IMR-90 (cell line): ENCODE measurements at places on chromosomes 12 and 14. TPM values are rescaled to one million over a fixed set of nuclear protein-coding genes. Genes with fewer than 3 reads are reported as not detected.

ZFYVE1 gene
- 11.1 and 12.2 TPM in 2 replicates for total RNA-seq

- H3K4me1 ChIP-seq = peaks cover 2% of the 10 kb centered on the region
- no peaks in the 10 kb centered on the region for H3K36me3 ChIP-seq
- peak; percentile 50 for DNase-seq
- 0 out of 2 replicates have a peak, but pooled peaks cover 2% of the 10 kb centered on the region for H3K27me3 ChIP-seq
- no peak overlapping the region for H3K27ac ChIP-seq
- no peak overlapping the region for H3K4me3 ChIP-seq
Measured at GRCh38 chr14:58815161-58815701, 177.5 kb downstream of the DACT1 start.

- H3K4me3 ChIP-seq = no peak overlapping the region
- no peaks in the 10 kb centered on the region for H3K36me3 ChIP-seq
- no peaks in the 10 kb centered on the region for H3K27me3 ChIP-seq
- no peak for DNase-seq
- H3K4me1 ChIP-seq = 0 out of 2 replicates have a peak, but pooled peaks cover 2% of the 10 kb centered on the region
Measured at GRCh38 chr12:28794211-28794610, 354.9 kb upstream of the FAR2 start.

DNA sequence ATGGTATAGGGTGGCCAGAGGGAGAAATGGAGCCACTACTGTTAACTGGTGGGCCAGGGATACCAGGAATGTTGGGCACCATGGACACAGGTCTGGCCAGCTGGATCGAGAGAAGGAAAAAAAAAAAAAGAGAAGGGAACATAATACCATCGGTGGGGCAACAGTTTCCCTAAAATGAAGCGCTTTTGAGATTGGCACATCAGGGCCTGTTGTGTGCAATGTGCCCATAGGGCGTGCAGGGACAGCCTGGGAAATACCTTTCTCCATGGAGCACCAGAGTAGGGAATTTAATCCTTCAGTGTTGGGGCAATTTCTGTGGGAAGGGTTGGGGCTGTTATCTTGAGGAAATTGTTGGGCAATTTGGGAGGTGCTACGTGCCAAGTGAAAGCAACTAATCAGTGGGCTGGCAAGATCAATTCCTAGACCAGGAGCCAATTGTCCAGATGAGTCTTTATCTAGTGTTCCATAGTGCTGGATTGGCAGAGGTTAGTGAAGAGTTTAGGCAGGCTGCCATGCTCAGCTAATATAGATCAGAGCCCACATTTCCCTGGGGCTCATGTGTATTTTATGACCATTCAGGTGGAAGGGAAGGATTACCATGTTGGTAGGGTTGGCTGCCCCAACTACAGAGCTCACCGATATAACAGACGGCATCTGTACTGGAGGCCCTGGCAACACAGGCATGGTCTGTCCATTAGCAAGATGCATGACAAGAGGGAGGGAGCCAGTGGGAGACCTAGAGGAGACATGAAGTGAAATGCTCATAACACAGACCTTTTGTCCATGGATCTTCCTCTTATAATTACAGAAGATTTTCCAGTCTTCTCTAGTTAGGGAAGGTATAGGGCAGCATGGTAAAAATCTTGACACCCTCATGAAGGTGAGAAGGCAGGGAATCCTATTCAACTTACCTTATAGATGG lies 25.5 kb upstream of the NPFF start:
- peaks cover 1% of the 10 kb centered on the region; the same call in 1 of the 2 replicates for H3K4me1 ChIP-seq
- H3K27ac ChIP-seq = no peak overlapping the region
- no peak for DNase-seq
- peaks cover 49% of the 10 kb centered on the region for H3K36me3 ChIP-seq

DNA sequence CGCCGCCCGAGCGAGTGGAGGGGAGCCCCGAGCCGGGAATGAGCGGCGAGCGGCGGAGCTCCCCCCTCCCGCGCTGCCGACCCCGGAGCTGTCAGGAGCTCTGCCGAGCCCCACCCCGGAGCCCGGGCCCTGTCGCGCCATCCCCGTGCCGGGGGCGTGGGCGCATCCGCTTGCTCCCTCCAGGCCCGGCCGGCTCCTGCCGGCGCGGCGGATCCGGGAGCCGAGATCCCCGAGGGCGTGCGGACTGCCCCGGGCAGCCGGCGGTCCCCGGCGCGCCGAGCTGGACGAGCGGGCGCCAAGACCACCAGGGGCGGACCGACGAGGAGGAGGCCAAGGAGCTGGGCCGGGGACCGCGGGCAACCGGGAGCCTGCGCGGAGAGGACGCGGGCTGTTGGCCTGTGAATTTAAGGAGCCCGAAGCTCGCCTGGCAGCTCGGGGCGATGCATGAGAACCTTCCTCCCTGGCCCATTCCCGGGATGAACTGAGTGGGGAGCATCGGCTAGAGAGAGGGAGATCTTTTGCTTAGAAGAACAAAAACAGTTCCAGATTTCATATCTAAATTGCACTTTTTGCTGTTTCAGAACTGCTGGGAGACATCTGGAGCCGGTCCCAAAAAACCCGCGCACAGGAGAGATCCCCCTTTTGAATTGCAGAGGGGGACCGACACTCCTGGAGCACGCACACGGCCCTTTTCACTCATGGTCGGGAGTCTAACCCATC lies 2.0 kb downstream of the PTHLH start:
- DNase-seq = peak; percentile 29
- peaks cover 3% of the 10 kb centered on the region; the same call in 1 of the 2 replicates for H3K27me3 ChIP-seq
- peak overlapping the region; percentile 54 for H3K4me3 ChIP-seq
- H3K27ac ChIP-seq = no peak overlapping the region; the same call in 1 of the 2 replicates
- no peaks in the 10 kb centered on the region; the same call in 1 of the 2 replicates for H3K4me1 ChIP-seq
- H3K36me3 ChIP-seq = no peaks in the 10 kb centered on the region

- no peaks in the 10 kb centered on the region for H3K36me3 ChIP-seq
- peaks cover 2% of the 10 kb centered on the region; the same call in 1 of the 2 replicates for H3K4me1 ChIP-seq
- DNase-seq = peak; percentile 79
- no peak overlapping the region for H3K4me3 ChIP-seq
- H3K27ac ChIP-seq = no peak overlapping the region
Measured at GRCh38 chr12:92987362-92987761, 58.3 kb upstream of the EEA1 start.

OR6C2 gene
- total RNA-seq = not detected in 2 replicates

CDC42BPB gene
- 48.0 and 49.1 TPM in 2 replicates for total RNA-seq

POLE gene
- 17.2 TPM in 2 replicates for total RNA-seq

GRCh38 chr14:24734917-24735500 lies 101.0 kb upstream of the GZMB start:
- no peaks in the 10 kb centered on the region for H3K4me1 ChIP-seq
- H3K36me3 ChIP-seq = no peaks in the 10 kb centered on the region

- H3K36me3 ChIP-seq = no peaks in the 10 kb centered on the region
- H3K4me3 ChIP-seq = no peak overlapping the region
- no peak for DNase-seq
- no peaks in the 10 kb centered on the region for H3K4me1 ChIP-seq
Measured at GRCh38 chr12:56086608-56087007, 6.6 kb downstream of the ERBB3 start.

- H3K4me3 ChIP-seq = peak within 1 kb of the TSS; percentile 97
- H3K4me1 ChIP-seq = peaks cover 2% of the 10 kb centered on the region; the same call in 1 of the 2 replicates
- H3K27ac ChIP-seq = peak within 1 kb of the TSS; percentile 85
- peak; percentile 71 for DNase-seq
Measured at GRCh38 chr12:42325653-42326474, at the start of the genes PPHLN1 and ZCRB1. Gene PPHLN1, plus strand, starts transcription at chr12:42326167. Its CDS starts 9,736 bp downstream, at chr12:42335903. Gene ZCRB1, minus strand, starts transcription at chr12:42326094. Its CDS starts 1,992 bp downstream, at chr12:42324102.

- no peaks in the 10 kb centered on the region; the same call in 1 of the 2 replicates for H3K4me1 ChIP-seq
- H3K27ac ChIP-seq = no peak overlapping the region
- no peaks in the 10 kb centered on the region for H3K36me3 ChIP-seq
- DNase-seq = peak; percentile 48
- no peaks in the 10 kb centered on the region for H3K27me3 ChIP-seq
Measured at GRCh38 chr12:107610021-107610859, 75.4 kb upstream of the PWP1 start.

NTN4 gene
- 38.6 and 56.6 TPM in 2 replicates for total RNA-seq

CCDC177 gene
- not detected in 2 replicates for total RNA-seq

CMKLR1 gene
- not detected in 2 replicates for total RNA-seq

GRCh38 chr14:87944987-87945604 lies 47.9 kb downstream of the GALC start:
- H3K27me3 ChIP-seq = no peaks in the 10 kb centered on the region
- H3K4me3 ChIP-seq = no peak overlapping the region
- peaks cover 5% of the 10 kb centered on the region; the same call in 1 of the 2 replicates for H3K36me3 ChIP-seq
- no peak overlapping the region for H3K27ac ChIP-seq
- no peaks in the 10 kb centered on the region for H3K4me1 ChIP-seq
- peak; percentile 68 for DNase-seq

DNA sequence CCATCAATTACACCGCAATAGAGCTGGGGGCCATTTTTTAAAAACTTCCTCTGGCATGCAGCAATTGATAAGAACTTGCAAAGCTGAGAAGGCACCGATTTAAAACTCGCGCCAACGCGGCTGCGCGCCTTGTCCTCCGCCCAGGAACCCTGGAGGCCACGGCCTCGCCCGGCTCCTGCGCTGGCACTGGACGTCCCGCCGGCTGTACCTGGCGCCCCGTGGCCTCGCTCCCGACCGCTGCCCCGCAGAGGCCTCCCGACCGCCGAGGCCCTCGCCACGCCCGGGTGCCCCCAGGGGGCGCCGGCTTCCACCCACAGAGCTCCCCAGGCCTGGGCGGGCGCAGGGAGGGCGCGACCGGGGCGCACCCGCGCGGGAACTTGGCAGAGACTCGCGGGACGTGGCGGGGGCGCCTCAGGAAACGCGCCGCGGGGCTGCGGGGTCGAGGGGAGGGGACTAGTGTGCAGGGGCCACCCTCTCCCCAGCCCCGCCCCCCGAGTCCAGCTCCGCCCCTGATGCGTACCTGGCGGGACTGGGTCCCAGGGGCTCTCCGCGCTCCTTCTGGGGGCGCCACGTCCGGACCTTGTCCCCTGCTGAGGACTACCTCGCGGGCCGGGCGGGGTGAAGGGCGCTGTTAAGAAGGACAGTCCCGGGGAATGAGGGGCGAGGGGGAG lies 65.7 kb downstream of the TNFAIP2 start:
- H3K36me3 ChIP-seq = no peaks in the 10 kb centered on the region
- H3K27me3 ChIP-seq = peaks cover 64% of the 10 kb centered on the region
- no peak for DNase-seq
- no peaks in the 10 kb centered on the region for H3K4me1 ChIP-seq
- peak overlapping the region; percentile 30; the same call in 1 of the 2 replicates for H3K4me3 ChIP-seq

DNA sequence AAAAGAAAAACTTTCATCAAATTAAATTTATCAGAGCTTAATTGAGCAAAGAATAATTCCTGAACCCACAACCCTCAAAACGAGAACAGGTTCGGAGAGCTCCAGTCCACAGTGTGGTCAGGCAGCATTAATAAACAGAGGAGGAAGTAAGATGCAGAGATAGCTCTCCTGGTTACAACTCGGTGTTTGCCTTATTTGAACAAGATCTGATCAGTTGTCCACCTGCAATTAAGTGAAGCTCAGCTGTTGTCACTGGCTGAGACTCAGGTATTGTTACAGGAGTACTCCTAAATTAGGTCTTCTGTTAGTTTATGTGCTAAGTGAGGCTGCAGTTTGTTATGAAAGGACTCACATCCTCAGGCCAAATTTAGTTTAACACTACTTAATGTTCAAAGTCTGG lies 451.4 kb upstream of the PDE3A start:
- H3K4me3 ChIP-seq = no peak overlapping the region
- H3K36me3 ChIP-seq = no peaks in the 10 kb centered on the region
- H3K27ac ChIP-seq = no peak overlapping the region

ADAMTS20 gene
- not detected in 2 replicates for total RNA-seq

DNA sequence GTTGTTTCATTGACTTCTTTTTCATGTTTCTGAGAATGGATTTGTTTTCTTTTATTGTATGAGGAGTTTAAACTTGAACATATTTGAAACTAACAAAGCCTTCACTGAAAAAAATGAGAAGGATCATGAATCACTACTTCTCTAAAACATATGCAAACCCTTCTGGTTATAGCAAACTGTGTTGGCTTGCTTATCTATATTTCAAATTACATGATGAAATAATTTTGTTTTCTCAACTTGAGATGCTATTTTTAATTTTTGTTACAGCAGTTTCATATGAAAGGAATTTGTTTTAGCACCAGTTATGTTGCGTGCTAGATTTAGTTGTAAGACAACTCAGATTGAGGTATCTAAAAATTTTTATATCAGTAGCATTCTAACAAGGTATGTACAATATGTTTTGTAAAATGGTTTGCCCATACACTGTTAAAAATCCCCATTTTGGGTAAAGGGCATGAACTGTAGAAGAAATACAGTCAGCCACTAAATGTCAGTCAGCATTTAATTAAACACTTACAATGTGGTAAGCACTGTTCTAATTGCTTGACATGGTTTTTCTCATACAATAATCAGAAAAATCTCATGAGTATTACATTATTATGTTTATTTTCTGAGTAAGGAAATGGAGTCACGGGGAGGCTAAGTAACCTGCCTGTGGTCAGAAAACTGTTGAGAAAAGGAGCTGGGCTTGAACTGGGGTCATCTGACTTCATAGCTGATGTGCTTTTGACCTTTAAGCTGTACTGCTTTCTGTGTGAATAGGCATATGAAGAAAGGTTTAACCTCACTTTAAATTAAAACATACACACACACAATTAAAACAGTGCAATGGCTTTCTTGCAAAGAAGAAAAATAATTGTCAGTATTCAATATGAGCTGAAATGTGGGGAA lies 105.7 kb downstream of the PLEKHA5 start:
- H3K27ac ChIP-seq = no peak overlapping the region
- H3K27me3 ChIP-seq = no peaks in the 10 kb centered on the region
- H3K4me3 ChIP-seq = no peak overlapping the region
- peak; percentile 67 for DNase-seq

PPM1H gene
- total RNA-seq = 0.18 and 0.28 TPM in 2 replicates

DNA sequence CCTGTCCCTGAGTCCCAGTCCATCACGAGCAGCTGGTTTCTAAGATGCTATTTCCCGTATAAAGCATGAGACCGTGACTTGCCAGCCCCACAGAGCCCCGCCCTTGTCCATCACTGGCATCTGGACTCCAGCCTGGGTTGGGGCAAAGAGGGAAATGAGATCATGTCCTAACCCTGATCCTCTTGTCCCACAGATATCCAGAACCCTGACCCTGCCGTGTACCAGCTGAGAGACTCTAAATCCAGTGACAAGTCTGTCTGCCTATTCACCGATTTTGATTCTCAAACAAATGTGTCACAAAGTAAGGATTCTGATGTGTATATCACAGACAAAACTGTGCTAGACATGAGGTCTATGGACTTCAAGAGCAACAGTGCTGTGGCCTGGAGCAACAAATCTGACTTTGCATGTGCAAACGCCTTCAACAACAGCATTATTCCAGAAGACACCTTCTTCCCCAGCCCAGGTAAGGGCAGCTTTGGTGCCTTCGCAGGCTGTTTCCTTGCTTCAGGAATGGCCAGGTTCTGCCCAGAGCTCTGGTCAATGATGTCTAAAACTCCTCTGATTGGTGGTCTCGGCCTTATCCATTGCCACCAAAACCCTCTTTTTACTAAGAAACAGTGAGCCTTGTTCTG lies 41.6 kb downstream of the DAD1 start:
- no peak overlapping the region for H3K4me3 ChIP-seq
- peaks cover 7% of the 10 kb centered on the region; the same call in 1 of the 2 replicates for H3K27me3 ChIP-seq
- no peak overlapping the region for H3K27ac ChIP-seq
- H3K4me1 ChIP-seq = peaks cover 24% of the 10 kb centered on the region
- DNase-seq = no peak
- no peaks in the 10 kb centered on the region for H3K36me3 ChIP-seq

DNA sequence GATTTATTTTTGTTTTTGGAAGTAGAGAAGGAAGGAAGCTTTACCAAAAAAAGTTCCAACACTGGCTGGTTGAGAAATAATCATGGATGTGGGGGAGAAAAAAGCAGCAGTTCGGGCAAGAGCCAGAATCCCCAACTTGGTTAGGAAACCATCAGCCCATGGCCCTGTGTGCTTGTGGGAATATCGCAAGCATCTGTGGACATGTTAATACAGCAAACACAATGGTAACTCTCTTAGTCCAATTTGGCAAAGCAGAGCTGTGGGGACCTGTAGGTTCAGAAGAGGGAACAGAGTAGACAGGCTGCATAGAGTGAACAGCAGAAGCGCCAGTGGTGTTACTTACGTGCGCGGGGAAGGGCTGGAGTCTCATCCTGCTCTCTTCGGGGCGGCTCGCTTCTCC lies 46.8 kb downstream of the TCHP start:
- peaks cover 46% of the 10 kb centered on the region for H3K4me1 ChIP-seq
- peaks cover 15% of the 10 kb centered on the region for H3K36me3 ChIP-seq
- H3K27ac ChIP-seq = peak overlapping the region; percentile 79
- no peaks in the 10 kb centered on the region for H3K27me3 ChIP-seq
- H3K4me3 ChIP-seq = no peak overlapping the region
- DNase-seq = no peak
